ENCODE measurements at places on chromosomes 1 and 21. TPM values are rescaled to one million over a fixed set of nuclear protein-coding genes. Genes with fewer than 3 reads are reported as not detected.

DNA sequence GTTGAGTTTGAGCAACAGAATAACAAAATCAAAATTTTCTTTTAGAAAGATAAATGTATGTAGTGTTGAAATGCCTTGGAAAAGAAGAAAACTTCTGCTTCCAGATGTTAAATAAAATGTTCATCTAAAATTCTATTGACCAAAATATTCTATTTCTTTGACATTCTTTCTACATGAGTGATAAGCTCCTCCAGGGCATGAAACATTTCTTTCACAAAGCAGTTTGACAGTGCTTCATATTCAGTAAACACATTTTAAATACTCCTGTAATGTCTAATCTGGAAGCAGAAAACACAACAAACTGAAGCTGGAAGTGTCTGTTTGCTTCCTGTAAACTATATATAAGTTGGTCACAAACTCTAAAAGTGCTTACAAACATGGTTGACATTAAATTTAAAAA is 61.5 kb downstream of the RGS21 start:
- DNase-seq = no peak

- DNase-seq = no peak
These were observed 146.4 kb upstream of the COL11A1 start for GRCh38 chr1:103254691-103255090.

DNA sequence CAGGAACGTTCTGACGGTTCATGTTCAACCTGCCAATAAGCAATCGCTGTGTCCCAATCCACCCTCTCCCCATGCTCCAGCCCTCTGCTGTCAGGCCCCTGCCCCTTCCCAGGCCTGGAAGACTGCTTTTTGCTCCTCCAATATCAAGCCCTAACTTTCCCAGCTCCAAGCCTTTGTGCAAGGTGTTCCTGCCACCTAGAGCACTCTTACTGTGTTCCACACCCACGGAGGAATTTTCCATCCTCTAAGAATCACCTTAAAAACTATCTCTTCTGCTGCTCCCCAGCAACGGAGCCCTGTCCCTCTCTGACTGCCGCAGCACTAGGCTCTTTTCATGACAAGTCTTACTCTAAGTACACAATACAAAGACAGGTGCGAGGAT is 657.9 kb downstream of the AJAP1 start:
- DNase-seq = no peak

DNA sequence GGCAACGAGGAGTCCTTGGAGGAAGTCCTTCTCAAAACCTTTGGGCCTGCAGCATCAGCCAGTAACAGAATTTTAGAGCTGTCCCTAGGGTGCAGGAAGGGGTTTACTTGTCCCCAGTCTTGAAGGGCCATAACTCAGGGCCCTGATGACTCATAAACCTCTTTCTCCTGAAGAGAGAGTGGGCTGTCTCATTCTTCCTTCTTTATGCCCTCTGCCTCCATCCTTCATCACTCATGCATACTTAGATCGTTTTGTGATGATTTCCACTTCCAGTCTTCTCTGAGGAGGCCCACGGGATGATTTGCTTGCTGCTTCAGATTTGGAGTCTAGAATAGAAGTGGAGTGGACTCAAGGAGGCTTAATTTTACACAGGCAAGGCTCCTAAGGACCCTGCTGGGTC is 60.2 kb downstream of the NDUFS5 start:
- no peak for DNase-seq

OR2T35 gene
- not detected for total RNA-seq

DNA sequence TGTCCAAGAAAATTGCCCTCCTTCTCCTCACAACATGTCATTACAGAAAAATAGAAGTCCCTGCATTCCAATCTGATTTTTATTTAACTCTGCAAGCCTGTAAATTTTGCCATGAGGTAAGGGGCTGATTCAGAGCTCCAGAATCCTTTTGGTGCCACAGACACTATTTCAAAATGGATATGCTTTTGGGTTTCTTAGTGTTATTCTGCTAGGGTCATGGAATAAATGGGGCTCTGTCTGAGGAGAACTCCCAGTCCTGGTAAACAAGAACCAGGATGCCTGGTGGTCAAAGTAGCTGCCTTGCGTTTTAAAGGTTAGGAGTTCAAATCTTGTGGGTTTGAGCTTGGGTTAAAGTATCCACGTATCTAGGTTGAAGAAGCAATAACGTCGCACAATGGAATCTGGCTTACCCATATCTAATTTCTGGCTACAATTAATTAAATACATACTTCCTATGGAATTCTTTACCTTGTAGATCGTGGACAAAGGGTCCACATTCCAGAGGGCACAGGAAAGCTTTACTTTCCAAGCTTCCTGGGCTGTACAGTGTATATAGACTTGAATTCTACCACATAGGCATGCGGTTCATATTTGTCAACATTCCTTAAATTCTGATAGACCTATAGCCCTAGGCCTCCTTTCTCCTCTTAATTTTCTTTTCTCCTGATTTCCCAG is 98.0 kb upstream of the CDC42BPA start:
- no peak for DNase-seq

DNA sequence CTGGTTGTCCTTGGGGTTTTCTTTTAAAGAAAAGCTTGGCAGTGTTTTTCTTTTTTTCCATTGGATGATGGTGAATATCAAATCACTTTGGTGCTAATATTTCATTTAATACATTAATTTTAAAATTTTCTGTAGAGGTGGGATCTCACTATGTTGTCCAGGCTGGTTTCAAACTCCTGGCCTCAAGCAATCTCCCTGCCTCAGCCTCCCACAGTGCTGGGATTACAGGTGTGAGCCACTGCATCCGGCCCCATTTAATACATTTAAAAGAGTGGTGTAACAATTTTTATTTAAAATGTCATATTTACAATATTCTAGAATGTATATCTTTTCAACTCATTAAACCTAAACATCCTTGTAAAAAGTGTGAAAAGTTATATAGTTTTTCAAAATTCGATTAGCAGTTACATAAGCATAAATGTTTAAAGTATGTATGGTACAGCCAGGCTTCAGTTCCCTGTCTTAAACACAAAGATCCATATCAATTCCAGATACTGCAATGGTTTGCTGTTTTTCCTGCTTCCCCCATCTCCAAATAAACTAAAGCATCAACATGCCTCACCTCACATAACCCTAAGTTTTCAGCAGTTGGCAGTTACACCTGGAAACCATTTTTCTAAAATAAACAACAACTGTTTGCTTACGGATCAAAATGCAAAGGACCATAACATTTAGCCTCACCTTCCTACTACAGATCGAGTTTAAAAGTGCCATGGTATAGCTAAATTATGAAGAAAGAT is 8.9 kb upstream of the LGALS8 start:
- DNase-seq = no peak

DNA sequence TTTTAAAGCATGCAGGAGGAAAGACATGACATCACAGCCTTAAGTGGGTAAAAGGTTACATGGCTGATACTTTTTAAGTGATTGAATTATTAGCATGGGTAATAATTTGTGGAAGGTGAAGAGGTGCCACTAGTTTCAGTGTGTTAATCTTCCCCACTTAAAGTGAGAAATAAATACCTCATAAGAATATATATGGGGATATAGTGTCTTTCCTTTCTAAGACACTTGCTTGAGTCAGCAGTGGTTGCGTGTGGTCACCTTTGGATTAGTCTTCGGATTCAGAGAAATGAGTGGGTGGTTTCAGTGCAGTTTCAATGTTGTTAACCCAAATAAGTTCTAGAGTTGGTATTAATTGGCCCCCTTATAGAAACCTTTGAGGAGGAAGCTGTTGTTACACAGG is 94.1 kb downstream of the ADGRL2 start:
- DNase-seq = no peak

SMIM1 gene
- total RNA-seq = 7.5 TPM

GRCh38 chr1:24167008-24167407 is 20.1 kb downstream of the IFNLR1 start:
- peak; percentile 10 for DNase-seq

LRRC39 gene
- 2.5 TPM for total RNA-seq

- DNase-seq = no peak
These were observed 52.9 kb downstream of the FOXJ3 start for GRCh38 chr1:42282024-42282579.

LEPR gene
- 5.3 TPM for total RNA-seq

TNFSF18 gene
- 0.55 TPM for total RNA-seq

PTGS2 gene
- 118 TPM for total RNA-seq

- DNase-seq = no peak
These were observed 1.1 kb upstream of the GTF2B start for GRCh38 chr1:88892357-88892877.

VCAM1 gene
- total RNA-seq = 6.7 TPM

- no peak for DNase-seq
These were observed 94.6 kb upstream of the RALGPS2 start for GRCh38 chr1:178630417-178630816.

GRCh38 chr1:190193508-190194115 is 284.1 kb downstream of the BRINP3 start:
- DNase-seq = no peak

GBP7 gene
- total RNA-seq = not detected

FALEC gene
- not detected for total RNA-seq

- DNase-seq = no peak
These were observed 6.5 kb downstream of the ZNF644 start for GRCh38 chr1:91015358-91015780.

DNA sequence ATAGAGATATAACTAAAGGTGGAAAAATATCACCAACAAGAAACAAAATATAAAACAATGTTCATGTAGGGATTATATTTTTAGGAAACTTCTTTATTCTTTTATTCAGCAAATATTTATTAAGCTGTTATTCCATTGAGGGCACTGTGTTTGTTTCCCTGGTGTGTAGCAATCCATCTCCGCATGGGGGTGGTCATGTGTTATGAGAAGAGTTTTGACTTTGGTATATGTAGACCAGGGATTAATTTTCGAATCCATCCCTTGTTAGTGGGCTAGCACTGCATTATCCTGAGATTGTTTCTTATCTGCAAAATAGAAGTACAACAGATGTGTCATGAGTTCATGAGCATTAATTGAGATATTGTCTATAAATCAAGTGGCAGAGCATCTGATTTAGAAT is 190.2 kb upstream of the LRRC7 start:
- no peak for DNase-seq

- no peak for DNase-seq
These were observed 15.1 kb upstream of the TIPRL start for GRCh38 chr1:168163670-168164069.

DNA sequence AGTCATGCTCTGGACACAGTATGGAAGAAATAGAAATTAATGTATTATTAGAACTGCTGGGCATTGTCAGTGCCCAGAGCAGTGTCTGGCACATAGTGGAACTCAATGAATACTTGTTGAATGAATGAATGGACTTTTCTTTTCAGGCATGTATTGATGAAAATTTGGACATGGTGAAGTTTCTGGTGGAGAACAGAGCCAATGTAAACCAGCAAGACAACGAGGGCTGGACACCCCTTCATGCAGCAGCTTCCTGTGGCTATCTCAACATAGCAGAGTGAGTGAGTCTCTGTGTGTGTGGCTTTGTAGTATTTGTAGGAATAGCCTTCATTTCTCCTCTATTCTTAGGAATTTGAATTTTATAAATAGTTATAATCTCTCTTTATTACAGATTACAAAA is 68.1 kb downstream of the PPP1R12B start:
- no peak for DNase-seq
